ENCODE measurements at places on chromosomes 3 and 15. TPM values are rescaled to one million over a fixed set of nuclear protein-coding genes. Genes with fewer than 3 reads are reported as not detected.
A peak's percentile ranks its signal among the peaks of the same experiment; 100 is the strongest.

DNA sequence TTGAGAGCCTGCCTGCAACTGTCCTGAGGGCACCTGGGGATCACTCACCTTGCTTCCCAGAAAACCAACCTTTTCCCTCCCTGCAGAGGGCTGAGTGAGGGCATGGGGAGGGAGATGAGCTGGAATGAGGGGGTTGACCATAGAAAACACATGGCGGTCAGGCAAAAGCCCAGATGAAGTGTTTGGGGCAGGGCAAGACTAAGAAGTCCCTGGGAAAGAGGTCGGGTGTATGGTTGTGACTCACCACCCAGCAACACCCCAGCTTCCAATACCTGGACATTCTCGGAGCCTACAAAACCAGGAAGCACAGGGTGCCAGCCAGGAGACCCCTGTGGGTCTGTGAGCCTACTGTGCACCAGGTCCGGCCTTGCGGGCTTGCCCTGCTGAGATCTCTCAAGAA, 95.3 kb upstream of the ATP2B2 start:
- no peak overlapping the region for H3K4me3 ChIP-seq
- no peak for DNase-seq
- peak overlapping the region; percentile 89 for H3K27ac ChIP-seq
- H3K36me3 ChIP-seq = no peaks in the 10 kb centered on the region

DNA sequence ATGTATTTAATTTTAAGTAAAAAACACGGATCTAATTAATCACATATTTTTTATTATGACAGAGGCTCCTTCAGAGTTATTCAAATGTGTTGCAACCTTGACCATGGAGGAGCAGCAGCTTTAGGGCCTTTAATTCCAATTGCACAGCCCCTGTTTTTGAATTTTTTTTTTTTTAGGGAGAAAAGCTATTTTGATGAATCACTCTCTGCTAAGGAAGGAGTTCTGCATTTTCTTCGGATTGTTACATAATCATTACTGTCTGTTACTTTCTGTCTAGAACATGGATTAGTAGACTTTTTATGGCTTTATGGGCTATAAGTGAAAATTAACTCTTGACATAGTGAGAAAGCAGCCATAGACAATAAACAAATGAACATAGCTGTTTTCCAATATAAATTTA, 90.8 kb downstream of the MCTP2 start:
- peaks cover 3% of the 10 kb centered on the region for H3K4me1 ChIP-seq
- no peaks in the 10 kb centered on the region for H3K36me3 ChIP-seq
- H3K4me3 ChIP-seq = no peak overlapping the region
- H3K27me3 ChIP-seq = no peaks in the 10 kb centered on the region

GRCh38 chr15:82540984-82541431, 751 bp upstream of the RPS17 start:
- H3K36me3 ChIP-seq = peaks cover 35% of the 10 kb centered on the region
- H3K27ac ChIP-seq = peak overlapping the region; percentile 84
- peak; percentile 62 for DNase-seq
- peaks cover 8% of the 10 kb centered on the region for H3K4me1 ChIP-seq

- no peaks in the 10 kb centered on the region for H3K36me3 ChIP-seq
- H3K27me3 ChIP-seq = peaks cover 2% of the 10 kb centered on the region
- no peaks in the 10 kb centered on the region for H3K4me1 ChIP-seq
- no peak overlapping the region for H3K4me3 ChIP-seq
- DNase-seq = peak; percentile 42
These were observed 73.2 kb downstream of the CHDH start for GRCh38 chr3:53773021-53773436.

- H3K27me3 ChIP-seq = no peaks in the 10 kb centered on the region
- peaks cover 10% of the 10 kb centered on the region for H3K36me3 ChIP-seq
- no peak overlapping the region for H3K27ac ChIP-seq
- no peaks in the 10 kb centered on the region for H3K4me1 ChIP-seq
- DNase-seq = no peak
These were observed 9.5 kb downstream of the CFAP44 start for GRCh38 chr3:113431811-113432210.

Gene FBLN2
- polyA plus RNA-seq = 4.8 TPM

Gene TERC
- 0.32 TPM for polyA plus RNA-seq

Gene HYAL2
- polyA plus RNA-seq = 135 TPM

Gene NME9
- 0.65 TPM for polyA plus RNA-seq

GRCh38 chr15:39833515-39833981, 50.9 kb upstream of the FSIP1 start:
- H3K27me3 ChIP-seq = no peaks in the 10 kb centered on the region
- peak overlapping the region; percentile 7 for H3K4me3 ChIP-seq
- no peaks in the 10 kb centered on the region for H3K4me1 ChIP-seq
- peak overlapping the region; percentile 98 for H3K27ac ChIP-seq
- no peak for DNase-seq
- H3K36me3 ChIP-seq = peaks cover 3% of the 10 kb centered on the region

DNA sequence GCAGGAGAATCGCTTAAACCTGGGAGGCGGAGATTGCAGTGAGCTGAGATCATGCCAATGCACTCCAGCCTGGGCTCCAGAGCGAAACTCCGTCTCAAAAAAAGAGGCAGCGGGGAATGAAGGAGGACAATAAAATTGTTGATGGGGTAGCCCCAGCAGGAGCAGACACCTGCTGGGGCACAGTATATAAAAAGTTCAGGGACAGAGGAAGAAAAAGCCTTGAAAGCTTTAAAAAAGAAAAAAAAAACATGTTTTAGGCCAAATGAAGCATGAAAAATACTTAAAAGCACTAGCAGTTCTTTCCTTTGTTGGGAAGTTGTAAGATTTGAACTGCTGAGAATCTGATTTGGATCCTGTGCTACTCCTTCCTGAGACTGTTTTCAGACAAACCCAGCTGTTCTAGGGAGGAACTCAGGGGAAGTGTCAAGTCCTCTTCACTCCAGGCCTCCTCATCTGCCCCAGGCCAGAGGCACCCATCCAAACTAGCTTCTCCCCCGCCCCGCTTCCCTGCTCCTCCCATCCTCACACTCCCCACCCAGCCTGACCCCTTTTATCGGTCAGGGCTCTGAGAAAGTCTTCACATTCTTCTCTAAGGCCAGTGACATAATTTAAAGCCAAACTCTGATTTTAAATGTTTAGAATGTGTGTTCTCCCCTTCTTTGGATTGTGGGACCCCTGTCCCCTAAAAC, 4.9 kb downstream of the IL17RD start:
- no peak for DNase-seq
- no peak overlapping the region for H3K4me3 ChIP-seq
- peak overlapping the region; percentile 99 for H3K27ac ChIP-seq
- H3K36me3 ChIP-seq = no peaks in the 10 kb centered on the region
- no peaks in the 10 kb centered on the region for H3K27me3 ChIP-seq

DNA sequence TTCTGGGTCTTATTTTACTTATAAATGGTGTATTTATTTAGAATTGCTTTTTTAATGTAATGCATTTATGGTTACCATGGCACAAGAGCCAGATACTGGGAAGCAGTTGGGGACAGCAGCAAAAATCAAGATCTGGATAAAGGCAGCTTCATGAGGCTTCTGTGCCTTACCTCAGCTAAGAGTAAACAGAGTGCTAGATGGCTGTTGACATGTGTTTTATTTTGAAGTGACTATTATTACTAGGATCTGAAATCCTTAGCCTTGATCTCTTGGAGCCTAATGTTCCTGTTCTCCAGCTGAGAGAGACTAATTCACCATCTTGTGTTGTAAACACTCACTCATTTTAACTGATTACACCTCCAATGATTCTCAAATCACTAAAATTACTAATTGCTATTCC, 317.8 kb downstream of the LPP start:
- no peaks in the 10 kb centered on the region for H3K27me3 ChIP-seq
- no peaks in the 10 kb centered on the region for H3K4me1 ChIP-seq
- H3K27ac ChIP-seq = no peak overlapping the region
- DNase-seq = no peak
- no peak overlapping the region for H3K4me3 ChIP-seq

Gene SYNM
- polyA plus RNA-seq = 4.3 TPM

Gene TMCO5A
- not detected for polyA plus RNA-seq

Gene LIPC
- polyA plus RNA-seq = not detected

- DNase-seq = no peak
- no peaks in the 10 kb centered on the region for H3K27me3 ChIP-seq
- no peak overlapping the region for H3K27ac ChIP-seq
- peaks cover 4% of the 10 kb centered on the region for H3K36me3 ChIP-seq
These were observed 17.3 kb downstream of the ZNF592 start for GRCh38 chr15:84765675-84766074.

DNA sequence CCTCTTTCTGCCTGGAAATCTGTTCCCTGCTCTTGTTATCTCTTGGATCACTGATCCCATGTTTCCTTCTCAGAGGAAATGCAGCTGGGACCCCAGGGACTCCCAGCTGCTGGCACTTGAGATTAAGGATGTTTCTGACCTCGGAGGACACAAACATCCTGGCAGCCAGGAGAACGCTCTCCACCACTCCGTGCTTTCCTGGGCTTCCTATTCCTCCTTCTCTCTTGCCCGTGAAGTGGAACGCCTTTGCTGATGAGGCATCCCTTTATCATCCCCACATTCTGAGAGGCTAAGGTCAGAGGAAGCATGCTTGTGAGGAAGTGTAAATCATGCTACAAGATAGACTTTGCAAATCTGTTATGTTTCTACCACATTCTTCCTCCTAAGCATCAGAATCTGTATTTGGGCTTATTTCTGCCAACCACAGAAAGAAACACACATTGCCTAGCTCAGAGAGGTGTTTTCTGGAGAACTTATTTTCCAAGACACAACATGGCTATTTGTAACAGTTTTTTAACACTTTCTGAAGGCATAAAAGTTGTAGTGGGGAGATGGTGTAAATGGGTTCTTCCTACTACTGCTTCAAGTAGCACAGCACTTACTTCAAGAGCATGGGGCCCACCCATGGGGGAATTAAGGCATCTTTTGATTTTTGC, 25.6 kb upstream of the LDHAL6B start:
- no peaks in the 10 kb centered on the region for H3K36me3 ChIP-seq
- no peak for DNase-seq
- H3K27me3 ChIP-seq = no peaks in the 10 kb centered on the region
- no peaks in the 10 kb centered on the region for H3K4me1 ChIP-seq
- H3K27ac ChIP-seq = no peak overlapping the region

DNA sequence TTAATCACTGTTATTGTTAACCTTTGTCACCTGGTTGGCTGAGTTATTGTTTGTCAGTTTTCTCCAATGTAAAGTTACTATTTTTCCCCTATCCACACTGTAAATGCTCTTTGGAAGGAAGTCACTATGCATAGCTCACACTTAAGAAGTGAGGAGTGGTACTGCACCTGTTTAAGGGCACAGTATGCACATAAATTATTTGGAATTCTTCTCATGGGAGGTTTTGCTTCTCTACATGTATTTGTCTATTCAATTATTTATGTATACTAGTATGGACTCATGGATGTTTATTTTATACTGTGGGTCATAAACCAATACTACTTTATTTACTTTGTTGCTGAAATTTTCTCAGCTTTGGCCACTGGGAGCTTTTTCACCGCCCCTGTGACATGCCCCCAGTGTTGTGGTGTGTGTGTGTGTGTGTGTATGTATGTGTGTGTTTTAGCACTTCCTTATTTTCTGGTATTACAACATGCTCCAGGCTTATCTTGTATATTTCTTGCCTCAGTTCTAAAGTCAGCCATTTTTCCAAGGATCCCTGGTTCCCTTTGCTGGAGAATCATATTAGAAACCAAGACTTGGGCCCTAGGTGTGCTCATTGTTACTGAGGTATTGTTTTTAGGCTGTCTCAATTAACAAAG, 290.5 kb downstream of the KBTBD8 start:
- H3K27ac ChIP-seq = no peak overlapping the region
- H3K36me3 ChIP-seq = no peaks in the 10 kb centered on the region
- no peak for DNase-seq
- H3K4me1 ChIP-seq = no peaks in the 10 kb centered on the region
- H3K27me3 ChIP-seq = no peaks in the 10 kb centered on the region

DNA sequence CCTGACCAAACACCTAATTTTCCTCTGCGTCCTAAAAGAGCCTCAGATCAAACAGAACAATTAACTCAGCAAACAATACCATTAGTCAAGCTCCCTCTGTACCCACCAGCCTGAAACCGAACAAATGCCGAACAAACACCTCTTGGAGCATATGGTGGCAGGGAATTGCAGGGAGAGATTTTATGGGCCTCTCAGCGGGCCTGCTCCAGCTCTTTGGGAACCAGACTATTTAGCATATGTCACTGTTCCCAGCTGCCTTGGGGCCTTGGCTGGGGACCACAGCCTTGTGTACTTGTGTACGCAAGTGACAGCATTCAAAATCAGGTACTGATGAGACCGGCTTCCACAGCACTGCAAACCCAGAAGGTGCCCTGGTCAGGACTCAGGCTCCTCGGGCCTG, 388.8 kb upstream of the PPP2R3A start:
- no peak overlapping the region for H3K27ac ChIP-seq
- H3K4me1 ChIP-seq = no peaks in the 10 kb centered on the region
- H3K4me3 ChIP-seq = no peak overlapping the region
- H3K36me3 ChIP-seq = no peaks in the 10 kb centered on the region

Gene PROK2
- polyA plus RNA-seq = not detected

DNA sequence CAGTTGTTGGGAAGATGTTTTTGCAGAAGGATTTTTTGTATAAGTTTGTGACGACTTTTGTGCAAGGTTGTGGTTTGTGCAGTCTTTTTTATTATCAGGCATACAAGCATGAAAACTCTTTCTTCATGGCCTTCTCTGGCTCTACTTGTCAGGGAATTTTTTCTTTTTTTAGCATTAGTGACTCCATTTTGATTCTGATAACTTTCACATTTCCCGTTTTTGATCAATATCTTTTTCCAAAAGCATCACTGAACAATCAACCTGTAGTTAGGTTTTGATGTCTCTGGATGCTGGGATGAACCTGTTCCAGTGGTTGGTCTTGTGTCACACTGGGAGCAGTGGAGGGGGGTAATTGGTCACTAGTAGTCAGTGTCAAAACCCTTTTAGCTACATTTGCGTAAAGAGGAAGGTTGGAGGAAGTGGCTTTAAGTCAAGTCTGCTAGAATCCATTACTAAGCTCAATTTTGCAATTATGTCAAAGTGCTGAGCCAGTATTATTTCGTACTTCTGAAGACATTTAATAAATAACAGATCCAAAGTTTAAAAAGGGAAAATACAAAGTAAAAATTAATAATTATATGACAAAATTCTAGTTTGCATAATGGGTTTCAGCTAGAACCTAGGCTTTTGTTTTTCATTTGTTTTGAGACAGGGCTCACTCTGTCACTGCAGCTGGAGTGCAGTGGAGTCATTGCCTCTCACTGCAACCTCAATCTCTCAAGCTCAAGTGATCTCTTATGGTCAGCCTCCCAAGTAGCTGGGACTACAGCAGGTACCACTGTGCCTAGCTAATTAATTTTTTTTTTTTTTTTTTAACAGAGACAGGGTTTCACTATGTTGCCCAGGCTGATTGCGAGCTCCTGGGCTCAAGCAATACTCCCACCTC, 18.8 kb upstream of the CFAP161 start:
- H3K4me1 ChIP-seq = no peaks in the 10 kb centered on the region
- H3K36me3 ChIP-seq = no peaks in the 10 kb centered on the region
- peaks cover 4% of the 10 kb centered on the region for H3K27me3 ChIP-seq
- no peak overlapping the region for H3K4me3 ChIP-seq
